ENCODE measurements at places on chromosomes 4 and X.
A peak's percentile ranks its signal among the peaks of the same experiment; 100 is the strongest.

DNA sequence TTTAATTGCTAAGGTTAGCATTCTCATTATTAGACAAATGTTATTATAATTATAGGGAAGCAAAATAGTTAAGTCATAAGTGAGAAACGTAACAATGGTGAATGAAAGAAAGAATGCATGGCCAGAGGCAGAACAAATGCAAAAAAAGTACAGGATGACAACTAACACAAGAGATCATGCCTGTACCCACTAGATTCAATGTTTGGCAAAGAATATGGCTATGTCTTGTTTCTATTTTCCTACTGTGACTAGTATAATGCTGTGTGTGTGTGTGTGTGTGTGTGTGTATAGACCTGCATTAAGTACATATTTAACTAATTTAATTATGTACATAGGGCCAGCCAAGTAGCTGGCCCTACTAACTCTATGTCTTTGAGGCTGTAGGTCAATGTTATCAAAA lies 12.9 kb upstream of the BMP2K start:
- DNase-seq: no peak

DNA sequence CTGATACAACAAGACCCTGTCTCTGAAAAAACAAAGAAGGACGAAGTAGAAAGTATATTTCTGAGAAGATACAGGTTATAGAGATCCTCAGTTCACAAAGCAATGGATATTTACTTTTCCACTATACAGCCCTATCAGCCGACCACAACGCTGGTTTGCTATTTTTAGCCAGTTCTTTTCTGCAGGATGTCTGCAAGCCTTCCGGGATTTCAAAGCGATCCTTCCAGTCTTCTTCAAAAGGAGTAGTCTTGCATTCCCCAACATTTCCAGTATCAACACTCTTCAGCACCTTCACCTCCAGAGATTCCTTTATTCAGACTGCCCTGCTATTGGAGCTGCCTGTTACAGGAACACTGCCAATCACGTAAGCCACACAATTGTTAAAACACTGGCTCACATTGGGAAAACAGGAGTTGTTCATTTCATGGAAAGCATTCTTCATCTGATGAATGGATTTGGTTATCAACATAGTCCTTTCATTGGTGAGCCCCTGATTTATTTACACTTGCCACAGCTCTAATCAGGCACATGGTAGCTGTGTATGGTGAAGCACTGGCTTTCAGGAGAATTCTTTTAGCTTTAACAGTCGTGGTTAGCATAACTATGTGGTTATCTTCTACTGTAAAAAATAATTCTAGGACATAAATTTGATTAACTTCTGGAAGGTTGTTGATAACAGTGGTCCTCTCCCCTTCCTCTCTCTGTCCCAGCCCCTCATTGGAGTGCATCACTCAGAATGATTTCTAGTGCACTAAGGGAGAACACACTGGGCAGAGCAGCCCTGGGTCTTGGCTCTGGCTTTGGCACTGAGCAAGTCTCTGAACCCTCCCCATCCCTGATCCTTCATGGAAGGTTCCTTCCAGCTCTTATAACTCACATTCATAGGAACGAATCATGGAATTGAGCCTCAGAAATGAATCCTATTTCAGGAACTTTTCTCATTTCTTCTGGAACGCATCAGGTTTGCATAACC lies 109.9 kb upstream of the SORBS2 start:
- DNase-seq: no peak

GRCh38 chr4:25951390-25951952 lies 37.5 kb downstream of the SMIM20 start:
- DNase-seq: peak; percentile 7

DNA sequence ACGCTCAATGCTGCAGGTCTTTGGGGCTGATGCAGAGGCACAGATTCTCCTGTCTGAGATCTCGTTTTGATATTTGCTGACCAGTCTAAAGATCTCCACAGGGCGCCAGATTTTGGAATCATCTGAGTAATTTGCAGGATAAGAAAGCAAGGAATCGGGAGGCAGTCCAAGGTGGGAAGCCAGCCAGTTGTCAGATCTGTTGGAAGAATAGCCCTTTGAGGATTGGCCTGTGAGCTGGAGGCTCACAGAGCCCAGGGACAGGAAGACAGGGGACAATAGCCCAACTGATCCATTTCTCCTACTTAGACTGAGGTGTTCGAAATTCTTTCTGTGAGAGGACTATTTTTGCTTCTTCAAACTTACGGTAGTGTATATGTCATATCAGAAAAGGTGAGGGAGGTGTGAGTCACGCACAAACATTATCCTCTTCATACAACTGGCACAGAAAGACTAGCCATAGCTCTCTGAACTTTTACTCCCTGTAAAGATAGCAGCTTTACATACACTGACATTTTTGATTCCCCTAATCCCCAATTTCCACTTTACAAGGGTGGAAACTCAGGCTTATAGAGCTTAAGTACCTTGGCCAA lies 8.8 kb downstream of the DIPK2B start:
- DNase-seq: no peak

DNA sequence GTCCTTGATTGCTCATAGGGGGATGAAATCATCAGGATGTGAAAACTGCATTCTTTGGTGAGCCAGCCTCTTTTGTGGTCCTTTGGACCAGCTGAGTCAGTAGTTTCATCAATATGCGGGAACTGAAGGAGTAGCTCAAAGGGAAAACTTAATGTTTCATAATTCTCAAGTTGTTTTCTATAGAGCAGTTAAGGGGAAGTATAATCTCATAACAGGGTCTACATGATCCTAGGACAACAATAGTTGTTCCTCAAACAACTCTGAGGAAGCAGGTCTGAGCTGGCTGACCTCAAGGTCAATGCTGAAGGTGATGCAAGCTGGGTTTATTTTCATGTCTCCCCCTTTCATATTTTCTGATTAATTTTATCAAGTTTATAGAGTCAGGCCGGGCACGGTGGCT lies 36.1 kb upstream of the IRF2 start:
- DNase-seq: no peak

DNA sequence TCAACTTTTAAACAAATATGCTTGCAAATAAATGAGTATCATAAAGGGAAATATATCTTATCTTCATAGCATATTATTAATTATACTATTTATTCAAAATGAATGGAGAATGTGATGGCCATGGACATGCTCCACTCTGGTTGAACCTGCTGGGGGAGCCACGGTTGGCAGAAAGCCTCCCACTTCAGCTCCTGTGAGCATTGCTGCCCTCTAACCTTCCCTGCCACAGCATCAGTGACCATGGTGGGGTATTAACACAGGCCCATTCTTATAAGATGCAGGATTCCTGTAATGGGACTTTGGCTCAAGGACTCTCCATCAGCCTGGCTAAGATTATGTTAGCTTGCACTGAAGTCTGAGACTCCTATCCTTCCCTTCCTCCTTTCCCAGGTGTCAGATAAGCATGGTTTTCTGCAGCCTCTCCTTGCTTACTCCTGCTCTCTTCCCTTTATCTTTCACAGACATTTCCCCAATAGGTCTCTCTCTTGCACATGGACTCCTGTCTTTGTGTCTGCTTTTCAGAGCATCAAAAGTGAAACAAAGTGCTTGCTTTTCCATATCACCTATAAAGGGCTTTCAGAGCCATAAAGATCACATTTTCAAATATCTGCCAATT lies 4.9 kb upstream of the ABRAXAS1 start:
- no peak for DNase-seq

- DNase-seq: no peak
Measured at GRCh38 chr4:165767671-165768070, 105.4 kb upstream of the TLL1 start.

GRCh38 chr4:107629318-107629717 lies 90.7 kb downstream of the PAPSS1 start:
- no peak for DNase-seq

DNA sequence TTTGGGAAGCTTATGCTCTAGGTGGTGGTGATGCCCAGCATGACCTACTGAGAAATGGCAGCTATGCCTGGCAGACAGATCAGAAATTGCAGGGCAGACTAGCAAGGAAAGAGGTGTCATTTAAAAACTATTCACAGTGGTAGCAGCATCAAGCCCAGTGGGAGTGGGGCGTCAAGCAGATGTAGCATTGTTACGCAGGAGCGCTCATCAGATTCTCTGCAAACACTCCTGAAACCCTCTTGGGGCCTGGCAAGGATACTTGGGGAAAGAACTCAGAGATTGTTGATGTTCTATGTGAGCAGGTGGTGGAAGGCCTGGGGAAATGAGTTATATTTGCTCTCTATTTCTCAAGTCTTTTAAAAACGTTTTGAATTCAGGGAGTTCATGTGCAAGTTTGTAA lies 437.6 kb downstream of the RAPGEF2 start:
- no peak for DNase-seq

DNA sequence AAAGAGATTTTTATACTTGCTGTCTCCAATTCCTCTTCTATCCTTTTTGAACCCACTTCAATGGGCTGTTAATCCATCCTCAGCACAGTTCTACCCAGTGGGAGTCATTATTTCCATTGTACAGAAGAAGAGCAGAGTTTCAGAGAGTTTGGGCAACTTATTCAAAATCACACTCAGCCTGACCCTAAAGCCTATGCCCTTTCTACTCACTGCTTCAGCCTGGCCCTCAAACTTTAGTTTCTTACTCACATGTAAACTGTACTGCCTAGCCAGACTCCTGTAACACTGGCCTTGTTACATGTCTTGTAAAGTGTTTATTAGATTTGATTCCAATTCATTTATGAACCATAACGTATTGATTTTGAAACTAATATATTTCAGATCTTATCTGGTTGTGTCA lies 25.1 kb upstream of the USO1 start:
- no peak for DNase-seq

DNA sequence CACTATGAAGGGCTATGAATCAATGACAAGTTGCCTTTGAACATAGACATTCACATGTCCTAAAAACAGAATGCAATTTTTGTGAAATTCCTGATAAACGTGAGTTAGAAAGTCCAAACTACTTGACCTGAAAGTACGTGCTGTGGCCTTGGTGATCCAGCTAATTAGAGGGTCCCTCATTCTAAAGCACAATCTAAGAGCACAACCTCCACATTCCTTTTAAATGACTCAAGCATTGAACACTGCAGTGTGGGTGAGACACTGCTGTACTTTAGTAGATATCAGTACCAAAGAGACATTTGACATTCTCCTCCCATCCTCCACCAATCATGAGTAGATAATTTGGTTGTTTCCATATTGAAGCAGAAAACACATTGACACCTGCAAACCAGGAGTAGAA lies 73.5 kb downstream of the FAM47B start:
- no peak for DNase-seq

DNA sequence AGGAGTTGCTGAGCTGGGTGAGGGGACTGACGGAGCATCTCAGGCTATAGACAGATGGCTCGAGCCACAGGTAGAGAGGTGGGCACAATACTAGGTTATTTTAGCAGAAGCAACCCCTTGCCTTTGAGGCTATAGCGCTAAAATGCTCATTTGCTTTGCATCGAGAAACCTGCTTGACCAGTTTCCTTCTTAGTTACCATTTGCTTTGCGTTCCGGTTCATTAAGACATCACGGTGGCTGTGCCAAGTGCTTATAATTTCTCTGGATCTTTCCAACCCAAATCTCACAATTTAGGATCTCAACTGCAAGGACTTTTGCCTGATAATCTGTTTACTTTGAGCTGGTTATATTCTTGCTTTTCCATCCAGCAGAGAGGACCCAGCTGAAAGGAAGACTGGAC lies 40.8 kb downstream of the DLG3 start:
- no peak for DNase-seq

DNA sequence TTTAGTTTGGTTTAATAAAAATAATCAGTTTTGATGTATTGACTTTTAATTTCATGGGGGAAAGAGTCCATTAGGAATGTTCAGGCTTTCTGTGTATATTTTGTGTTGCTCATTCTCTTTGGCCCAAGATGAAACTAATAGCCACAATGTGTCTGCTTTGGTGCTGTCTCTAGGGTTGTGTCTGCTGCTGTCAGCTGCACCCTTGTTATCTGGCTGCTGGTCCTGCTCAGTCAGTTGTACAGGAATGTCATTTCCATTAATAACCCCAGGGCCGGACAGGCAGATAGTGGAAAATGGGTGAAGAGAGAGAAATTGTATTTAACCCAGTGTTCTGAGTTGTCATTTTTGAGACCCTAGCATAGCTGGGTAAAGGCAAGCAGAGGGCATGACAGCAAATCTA lies 115.1 kb downstream of the PHEX start:
- DNase-seq: no peak

GRCh38 chr4:181964731-181965130 lies 278.5 kb upstream of the TENM3 start:
- no peak for DNase-seq

- peak; percentile 13 for DNase-seq
Measured at GRCh38 chr4:146132445-146132844, 43.1 kb upstream of the LSM6 start.

DNA sequence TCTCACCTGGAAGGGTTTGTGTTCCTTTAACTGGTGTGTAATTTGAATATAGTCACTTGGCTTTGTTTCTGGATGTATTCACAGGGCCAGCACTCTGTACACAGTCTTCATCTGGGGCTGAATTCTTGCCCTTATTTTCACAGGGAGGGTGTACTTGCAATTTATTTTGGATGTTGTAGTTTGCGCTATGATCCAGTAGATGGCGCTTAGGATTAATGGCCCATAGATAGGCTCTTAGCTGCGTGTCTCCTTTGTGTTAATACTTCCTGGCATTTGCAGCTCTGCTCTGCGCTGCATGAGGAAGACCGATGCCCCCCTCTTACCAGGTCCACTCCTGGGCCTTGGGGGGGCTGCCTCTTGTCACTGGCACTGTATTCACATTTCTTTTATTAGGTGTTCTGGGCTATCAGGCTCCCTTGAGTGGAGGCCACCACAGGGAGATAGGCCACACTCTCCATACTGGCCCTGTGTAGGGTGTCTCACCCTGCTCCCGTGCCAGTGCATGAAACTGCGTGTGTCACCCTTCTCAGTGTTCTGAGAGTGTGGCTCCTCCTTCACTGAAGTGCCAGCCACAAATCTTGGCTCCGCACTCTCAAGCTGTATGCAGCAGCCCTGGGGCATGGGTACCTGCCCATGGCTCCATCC lies 562.2 kb downstream of the ZIC3 start:
- DNase-seq: no peak

- no peak for DNase-seq
Measured at GRCh38 chr4:16682975-16683374, 215.5 kb downstream of the LDB2 start.

- DNase-seq: no peak
Measured at GRCh38 chrX:154730253-154730891, 20.5 kb downstream of the GAB3 start.

DNA sequence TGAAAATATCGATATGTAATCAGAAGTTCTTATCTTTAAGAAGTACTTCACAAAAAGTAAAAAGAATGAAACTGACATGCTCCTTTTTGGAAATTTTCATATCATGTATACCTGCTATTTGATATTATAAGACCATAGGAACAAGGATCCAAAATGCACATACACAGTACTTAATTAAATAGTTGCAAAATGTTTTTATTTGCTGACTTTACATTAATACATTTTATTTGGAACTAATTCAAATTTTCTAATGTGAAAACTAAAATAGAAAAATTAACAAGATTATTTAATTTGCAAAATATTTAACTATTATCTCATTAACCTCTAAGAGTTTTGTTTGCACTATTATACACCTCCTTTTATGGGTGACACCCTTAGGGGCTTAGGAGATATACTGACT lies 155.0 kb downstream of the TRAM1L1 start:
- no peak for DNase-seq
